NCI-H748 treated with DMSO at 0.1 percent for 48 hours (cell line): ENCODE measurements at places on chromosomes 4 and X.

- no peak for DNase-seq
Observed at GRCh38 chr4:22003878-22004277, 55.3 kb upstream of the KCNIP4 start.

GRCh38 chr4:121726642-121727268 is 30.0 kb upstream of the ANXA5 start:
- DNase-seq, result peak; percentile 12

DNA sequence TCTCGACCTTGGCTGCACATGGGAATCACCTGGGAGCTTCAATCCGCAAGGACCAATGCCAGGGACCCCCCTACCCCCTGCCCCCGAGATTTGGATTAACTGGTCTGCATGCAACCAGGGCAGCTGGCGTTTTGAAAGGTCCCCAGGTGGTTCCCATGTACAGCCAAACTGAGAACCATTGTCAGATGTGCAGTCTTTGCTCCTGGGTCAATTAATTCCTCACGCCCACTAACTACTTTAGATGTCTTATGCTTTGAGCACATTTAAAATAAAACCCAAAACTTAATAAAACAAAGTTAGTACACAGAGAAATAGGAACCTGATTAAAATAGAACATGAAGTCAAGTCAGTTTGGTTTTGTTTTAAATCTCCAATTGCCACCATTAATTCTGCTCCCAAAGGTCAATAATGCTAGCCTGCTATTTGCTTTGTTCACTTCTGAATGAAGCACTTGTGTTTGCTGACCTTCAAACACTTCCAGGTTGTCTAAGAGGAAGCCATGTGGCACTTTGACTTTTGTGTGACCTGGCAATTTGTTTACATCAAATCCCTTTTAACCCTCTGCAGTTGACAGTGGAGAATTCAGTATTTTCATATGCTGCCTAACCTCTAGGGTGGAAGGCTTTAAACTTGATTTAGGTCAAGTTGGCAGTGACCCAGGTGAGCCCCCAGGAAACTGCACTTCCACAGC is 27.2 kb upstream of the TMSB4X start:
- peak; percentile 48 for DNase-seq

DNA sequence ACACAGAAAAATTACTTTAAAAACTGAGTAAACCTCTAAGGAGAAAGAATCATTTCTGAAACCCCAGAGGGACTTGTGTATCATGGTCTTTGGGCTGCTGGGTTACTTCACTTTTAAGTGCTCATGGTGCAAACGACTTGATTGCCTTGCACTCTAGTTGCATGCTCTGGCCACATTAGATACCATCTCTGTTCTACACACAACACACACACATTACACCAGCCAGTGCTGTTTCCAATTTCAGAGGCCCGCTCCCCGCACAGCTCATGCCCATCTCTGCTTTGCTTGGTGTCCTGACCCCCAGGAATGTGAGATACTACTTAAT is 2.1 kb downstream of the PPP3CA start:
- peak; percentile 42 for DNase-seq

DNA sequence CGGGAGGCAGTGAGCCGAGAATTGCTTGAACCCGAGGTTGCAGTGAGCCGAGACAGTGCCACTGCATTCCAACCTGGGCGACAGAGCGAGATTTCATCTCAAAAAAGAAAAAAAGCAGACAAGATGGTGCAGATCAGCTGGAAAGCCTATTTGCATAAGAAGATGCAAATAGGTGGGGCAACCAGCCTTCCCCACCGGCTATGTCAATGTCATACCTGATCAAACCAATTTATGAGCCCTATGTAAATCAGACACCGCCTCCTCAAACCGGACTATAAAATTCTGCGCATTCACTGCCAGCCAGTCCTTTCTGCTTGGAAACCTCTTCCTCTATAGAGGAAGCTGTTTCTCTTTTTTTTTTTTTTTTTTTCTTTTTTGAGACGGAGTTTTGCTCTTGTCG is 64.5 kb upstream of the CHRNA9 start:
- DNase-seq, result no peak

- no peak for DNase-seq
Observed at GRCh38 chr4:8765084-8765483, 106.6 kb downstream of the HMX1 start.
